ENCODE measurements at places on chromosomes 12 and 14.
A peak's percentile ranks its signal among the peaks of the same experiment; 100 is the strongest.

DNA sequence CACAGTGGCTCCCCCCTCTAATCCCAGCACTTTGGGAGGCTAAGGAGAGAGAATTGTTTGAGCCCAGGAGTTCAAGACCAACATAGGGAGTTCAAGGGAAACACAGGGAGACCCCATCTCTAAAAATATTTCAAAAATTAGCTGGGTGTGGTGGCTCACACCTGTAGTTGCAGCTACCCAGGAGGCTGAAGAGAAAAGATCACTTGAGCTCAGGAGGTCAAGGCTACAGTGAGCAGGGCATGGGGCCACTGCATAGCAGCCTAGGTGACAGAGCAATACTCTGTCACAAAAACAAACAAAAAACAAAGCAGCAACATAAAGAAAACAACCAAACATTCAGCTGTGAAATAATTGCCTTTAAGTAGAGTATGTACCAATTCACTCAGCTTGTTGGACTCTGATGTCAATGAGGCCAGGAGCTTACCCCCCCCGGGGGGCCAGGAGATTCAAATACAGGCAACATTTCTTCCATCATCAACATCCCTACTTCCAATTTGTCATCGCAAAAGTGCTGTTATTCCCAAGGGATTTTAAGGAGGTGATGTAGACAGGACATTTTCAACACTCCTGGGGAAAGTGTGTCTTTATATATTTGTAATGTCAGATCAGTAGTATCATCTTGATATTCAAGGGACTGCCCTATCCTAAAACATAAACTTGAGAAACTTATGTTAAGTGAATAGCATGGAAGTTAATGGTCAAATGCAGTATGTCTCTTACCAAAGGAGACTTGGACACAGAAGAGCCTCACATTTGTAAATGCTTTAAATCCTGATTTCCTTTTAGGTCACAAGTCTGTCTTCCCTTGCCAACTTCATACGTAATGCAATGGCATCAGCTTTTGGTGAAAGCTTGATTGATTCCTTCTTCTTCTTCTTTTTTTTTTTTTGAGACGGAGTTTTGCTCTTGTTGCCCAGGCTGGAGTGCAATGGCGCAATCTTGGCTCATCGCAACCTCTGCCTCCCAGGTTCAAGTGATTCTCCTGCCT lies 40.6 kb upstream of the AEBP2 start:
- no peak for DNase-seq

- no peak for DNase-seq
These were observed 532.2 kb upstream of the MIS18BP1 start for GRCh38 chr14:45785240-45785639.

GRCh38 chr12:107469011-107469410 lies 216.6 kb upstream of the PWP1 start:
- DNase-seq: no peak

DNA sequence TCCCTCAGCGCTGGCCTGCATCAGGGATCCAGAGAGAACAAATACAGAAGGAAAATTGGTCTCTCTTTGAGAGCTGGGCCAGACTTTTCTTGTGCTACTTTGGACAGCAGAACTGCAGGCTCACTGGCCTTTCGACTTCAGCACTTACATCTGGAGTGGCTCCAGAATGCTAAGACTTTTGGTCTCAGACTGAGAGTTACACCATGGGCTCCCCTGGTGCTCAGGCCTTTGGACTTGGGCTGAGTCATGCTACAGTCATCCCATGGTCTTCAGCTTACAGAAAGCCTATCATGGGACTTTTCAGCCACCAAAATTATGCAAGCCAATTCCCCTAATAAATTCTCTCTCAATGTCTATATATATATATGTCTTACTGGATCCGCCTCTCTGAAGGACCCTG lies 9.0 kb upstream of the CD163 start:
- DNase-seq: no peak

DNA sequence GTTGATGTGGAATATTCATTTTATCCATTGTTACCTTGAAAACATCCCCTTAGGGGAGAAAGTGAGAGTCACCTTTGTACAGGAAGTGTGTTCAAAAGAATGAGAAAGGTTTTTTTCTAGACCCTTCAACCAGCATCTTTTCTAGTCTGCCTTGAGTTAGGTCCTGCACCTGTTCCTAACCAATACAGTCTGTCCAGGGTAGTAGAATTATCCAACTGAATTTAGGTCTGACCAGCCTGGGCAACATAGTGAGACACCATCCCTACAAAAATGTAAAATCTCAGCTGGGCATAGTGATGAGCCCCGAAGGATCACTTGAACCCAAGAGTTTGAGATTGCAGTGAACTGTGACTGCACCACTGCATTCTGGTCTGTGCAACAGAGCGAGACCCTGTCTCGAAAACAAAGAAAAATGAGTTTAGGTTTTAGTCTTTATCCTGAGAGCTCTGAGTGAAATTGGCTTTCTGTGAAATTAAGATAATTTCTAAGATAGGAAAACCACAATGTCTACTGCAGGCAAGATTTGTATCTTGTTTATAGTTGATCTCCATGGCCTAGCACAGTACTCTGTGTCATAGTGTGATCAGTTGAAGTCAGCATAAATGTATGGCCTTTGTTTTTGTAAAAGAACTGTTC lies 25.2 kb downstream of the ARHGAP5 start:
- peak; percentile 71 for DNase-seq

DNA sequence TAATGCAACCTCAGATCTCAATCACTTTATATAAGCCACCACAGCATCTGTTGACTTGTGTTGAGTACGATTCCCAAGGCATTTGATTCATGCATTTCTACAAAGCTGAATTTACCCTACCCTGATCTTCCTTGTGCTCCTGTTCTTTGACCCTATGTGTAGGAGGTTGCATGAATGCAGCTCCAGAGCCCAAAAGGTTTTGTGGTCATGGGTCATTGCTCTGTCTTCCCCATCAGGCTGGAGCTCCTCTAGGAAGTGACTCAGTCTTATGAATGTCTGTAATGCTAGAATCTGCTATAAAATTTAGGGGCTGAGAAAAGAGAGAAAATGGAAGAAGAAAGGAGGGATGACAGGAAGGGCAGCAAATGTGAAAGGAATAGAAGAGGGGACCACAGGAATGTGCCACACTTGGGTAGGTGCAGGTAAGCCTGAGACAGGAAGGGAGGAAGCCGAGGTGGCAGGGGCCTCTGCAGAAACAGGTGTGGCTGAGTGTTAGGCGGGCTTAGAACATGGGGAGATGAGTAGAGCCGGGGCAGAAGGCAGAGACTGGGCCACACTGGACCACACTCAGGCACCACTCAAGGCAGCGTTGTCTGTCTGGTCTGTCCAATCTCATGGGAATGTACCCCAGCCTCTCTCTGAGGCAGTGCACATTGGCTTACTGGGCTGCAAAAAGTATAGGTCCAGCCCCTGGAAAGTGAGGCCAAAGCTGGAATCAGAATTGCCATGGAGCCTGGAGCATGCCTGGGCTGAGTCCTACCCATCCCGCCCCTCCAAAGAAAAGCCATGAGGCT lies 334.1 kb downstream of the BCL11B start:
- no peak for DNase-seq

GRCh38 chr12:69981881-69982475 lies 157.0 kb downstream of the MYRFL start:
- no peak for DNase-seq

DNA sequence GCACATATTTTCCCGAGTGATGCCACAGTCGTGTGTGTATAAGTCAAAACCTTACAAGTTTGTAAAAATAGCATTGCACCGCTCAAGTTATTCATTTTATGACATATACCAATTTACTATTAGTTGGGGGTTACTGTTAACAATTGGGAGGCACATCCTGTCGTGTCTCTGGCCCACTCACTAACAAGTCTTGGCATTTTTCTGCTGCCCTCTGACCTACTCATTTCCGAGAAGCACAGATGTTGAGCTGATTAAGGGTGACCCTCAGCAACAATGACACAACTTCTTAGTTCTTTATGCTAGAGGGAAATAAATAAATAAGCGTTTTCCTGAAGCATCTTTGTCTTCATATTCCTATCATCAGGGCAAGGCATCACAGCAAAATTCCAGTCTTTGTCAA lies 6.8 kb upstream of the ATG14 start:
- DNase-seq: no peak

GRCh38 chr12:26617513-26617912 lies 215.5 kb downstream of the ITPR2 start:
- DNase-seq: no peak

DNA sequence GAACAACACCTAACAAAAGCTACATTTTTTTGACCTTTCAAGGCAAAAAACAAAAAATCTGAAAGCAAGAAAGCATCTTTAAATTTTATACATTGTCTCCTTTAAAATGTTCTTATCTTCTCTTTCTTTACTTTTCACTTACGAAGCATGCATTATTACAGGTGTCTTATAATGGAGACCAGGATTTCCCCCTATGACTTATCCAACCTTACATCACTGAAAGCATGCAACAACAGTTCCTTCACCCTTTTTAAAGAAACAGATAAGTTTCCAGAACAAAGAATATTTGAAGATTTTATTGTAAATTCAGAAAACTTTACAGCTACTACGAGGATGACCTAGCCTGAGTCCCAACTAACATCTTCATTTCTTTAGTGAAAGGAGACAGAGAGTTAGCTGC lies 277.2 kb downstream of the AKAP6 start:
- no peak for DNase-seq

- DNase-seq: no peak
These were observed 60.2 kb upstream of the FERMT2 start for GRCh38 chr14:53011053-53011462.

DNA sequence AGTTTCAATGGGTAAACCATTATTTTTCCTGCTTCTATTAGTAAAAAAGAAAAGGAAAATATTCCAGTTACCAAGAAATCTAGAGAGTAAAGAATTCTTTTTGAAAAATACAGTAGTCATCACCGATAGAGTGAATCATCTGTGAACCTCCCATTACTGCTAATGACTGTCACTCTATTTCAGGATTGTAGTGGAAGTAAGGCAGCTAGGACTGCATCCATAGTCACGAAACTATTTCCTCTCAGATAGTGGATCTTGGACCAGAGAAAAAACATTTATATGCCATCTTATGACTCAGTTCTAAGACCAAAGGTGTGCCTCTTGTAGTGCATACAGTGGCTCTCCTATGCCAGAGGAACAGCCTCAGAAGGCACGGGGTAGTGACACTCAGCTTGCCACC lies 173.9 kb upstream of the PLEKHA5 start:
- DNase-seq: no peak

- DNase-seq: no peak
These were observed 68.1 kb upstream of the PLEKHG7 start for GRCh38 chr12:92634730-92635129.

- DNase-seq: no peak
These were observed 319.9 kb downstream of the KCNC2 start for GRCh38 chr12:74889563-74890236.

DNA sequence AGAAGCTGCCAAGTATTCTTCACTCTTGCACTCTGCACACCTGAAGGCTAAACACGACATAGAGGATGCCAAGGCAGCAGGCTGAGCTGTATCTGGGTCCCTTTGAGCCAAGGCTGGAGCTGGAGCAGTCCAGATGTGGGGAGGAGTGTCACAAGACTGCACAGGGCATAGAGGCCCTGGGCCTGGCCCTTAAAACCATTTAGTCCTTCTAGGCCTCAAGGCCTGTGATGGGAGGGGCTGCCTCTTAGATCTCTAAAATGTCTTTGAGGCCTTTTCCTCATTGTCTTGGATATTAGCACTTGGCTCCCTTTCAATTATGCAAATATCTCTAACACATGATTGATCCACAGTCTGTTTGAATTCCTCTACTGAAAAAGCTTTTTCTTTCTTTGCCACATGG lies 28.0 kb upstream of the C14orf132 start:
- no peak for DNase-seq

GRCh38 chr12:84793558-84794367 lies 118.8 kb downstream of the SLC6A15 start:
- no peak for DNase-seq

- no peak for DNase-seq
These were observed 5.8 kb upstream of the DICER1 start for GRCh38 chr14:95163132-95163531.

DNA sequence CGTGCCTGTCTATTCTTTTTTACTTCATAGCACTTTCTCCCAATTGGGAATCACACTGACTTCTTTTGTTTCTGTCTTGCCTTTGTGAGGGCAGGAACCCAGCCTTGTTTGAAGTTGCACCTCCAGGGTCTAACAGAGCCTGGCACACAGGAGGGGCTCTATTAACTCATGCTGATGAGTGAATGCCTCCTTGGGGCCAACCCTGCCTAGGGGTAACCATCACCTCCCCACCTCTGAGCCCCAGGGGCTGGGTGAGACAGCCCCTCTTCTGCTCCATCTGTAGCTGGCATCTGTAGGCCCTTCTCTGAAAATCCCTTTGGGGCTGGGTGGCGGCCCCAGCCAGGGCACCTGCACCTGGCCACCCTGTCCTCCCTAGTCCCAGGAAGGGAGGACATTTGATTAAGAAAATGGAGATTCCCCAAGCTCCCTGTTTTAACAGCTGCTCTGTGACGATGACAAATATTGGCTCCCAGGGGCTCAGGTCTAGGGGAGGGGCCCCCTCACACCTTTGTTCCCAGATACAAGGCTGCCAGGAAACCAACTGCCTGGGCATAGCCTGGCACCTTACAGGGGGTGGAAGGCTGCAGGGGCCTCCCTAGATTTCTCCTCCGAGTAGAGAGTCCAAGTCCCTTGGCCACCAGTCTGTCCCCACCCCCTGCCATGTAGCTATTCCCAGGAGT lies 11.8 kb downstream of the TAMALIN start:
- DNase-seq: no peak

GRCh38 chr12:113980537-113981337 lies 14.6 kb upstream of the RBM19 start:
- peak; percentile 26 for DNase-seq

- peak; percentile 53 for DNase-seq
These were observed 157.5 kb upstream of the HIF1A start for GRCh38 chr14:61537563-61538463.

GRCh38 chr12:55743406-55744339 lies 751 bp downstream of the GDF11 start:
- peak; percentile 45 for DNase-seq
